ENCODE measurements at places on chromosomes 1 and 21.

DNA sequence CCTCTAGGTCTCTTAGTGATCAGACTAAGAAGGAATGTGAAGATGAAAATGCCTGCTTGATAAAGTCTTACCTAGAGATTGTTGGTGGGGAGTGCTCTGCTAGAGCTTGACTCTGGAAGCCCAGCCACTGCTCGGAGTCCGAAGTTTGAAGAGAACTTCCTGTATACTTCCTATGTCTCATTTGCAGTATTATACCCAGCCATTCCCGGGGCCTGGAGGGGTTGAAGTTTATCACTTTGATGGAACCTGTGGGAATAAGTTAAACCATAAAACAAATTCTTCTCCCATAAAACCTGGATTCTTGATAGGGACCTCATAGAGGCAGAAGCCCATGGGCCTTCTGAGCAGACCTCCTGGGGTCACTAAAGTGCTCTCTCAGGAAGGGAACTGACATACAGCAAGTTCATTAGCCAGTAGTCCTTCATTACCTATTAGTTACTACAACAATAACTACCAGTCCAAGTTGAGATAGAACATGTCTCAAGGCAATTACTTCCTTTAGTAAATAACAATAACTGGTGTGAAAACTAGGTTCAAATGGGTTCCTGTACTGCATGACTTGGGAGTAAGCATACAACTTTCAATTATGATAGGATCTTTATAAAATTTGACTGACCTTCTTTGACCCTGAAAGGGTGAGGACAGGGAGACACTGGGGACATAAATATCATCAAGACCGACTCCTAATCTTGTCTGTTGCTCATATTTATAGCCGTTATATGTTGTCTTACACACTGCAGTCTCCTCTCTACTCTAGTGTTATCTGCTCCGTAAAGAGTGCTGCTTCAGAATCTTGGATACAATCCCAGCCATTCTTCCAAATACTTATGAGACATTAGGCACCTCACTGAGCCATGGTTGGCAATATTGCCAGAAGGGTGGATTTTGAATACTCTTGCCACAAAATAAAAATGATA is at the start of gene OR6N1:
TSS of gene OR6N1 (minus strand) at position 246 of the 917 bp plus-strand sequence. CDS start 5,513 bp downstream, outside the sequence.
- DNase-seq: no peak

DNA sequence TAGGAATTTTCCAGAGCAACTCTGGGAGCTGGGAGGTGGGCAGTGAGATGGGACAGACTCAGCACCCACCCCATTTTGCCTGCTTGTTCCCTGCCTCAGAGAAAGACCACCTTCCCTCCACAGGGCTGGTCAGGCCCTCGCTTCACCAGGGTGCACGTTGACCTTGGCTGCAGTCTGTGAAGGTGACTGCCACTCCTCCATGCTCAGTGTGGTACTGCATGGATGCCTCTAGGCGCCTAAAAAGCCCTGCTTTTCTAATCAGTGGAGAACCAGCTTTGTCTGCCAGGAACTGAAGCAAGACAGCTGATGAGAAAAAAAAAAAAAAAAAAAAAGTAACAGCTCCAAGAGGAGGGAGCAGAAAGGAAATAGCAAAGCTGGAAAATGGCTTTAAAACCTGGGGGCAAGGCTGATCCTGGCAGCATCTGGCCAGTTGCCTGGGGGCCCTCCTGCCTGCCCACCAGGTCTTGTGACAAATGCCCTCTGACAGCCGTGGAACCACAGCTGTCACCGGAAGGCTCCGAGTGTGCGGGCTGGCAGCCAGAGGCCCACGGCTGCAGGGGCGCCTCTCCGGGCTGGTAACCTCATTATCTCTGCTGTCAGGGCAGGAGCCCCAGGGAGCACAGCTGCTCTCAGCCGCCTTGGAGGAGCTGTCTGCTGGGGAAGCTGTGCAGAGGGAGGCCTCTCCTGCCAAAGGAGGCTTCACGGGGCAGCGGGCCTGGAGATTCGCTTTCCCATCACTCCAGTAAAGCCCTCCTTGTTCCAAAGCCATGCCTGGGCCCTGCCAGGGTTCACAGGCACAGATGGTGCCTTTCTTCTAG is 13.7 kb downstream of the KIAA1614 start:
- DNase-seq: no peak

DNA sequence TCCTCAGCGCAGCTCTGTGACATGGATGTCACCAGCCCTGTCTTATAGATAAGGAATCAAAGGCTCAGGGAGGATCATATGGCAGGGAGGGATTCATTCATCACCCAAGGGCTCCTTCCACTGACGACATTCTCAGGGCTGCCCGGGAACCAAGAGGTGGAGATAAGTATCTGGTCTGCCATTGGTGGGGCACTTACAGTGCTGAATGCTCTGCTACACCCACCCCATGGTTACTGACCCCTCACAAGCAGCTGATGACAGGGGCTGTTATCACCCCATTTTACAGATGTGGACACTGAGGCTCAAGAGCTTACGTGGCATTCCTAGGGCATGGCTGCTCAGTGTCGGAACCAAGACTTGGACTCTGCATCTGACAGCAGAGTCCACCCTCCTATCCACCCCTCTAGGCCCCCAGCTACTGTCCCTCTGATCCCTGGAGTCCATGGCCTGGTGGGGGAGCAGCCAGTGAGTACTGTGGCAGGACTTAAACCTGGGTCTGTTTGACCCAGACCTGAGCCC is 155.1 kb downstream of the PTPRU start:
- no peak for DNase-seq

GRCh38 chr1:169698976-169699375 is 12.4 kb downstream of the SELL start:
- DNase-seq: no peak

DNA sequence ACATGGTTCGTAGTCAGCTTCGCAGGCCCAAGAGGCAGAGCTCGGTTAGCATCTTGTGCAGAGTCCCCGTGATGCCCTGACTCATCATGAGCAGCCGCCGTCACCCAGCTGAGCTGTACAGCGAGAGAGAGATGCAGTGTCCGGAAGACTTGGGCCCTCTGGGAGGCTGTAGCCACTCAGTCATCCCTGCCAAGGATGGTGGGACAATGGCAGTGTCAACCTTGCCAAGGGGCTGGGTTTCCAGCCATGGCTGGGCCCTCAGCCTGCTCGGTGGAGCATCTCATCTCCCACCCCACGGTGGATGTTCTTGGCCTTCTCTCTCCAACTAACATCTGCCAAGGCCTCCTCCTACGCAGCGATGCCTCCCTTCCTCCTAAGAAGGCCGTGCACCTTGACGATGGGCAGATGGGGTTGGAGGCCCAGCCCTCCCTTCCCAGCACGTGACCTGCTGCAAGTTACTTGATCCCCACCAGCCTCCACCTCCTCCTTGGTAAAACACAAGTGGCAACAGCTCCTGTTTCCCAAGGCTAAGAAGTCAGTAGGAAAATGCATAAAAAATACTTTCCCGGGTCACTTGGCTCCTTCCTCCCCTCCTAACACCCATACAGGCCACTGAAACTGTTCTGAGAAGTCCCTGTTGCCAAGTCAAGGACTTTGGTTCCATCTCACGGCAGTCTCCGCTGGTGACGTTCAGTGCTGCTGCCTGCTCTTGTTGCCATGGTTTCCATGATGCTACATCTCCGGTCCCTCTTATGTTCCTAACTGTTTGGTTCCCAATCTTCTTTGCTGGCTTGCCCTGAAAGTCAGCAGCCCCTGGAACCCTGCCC is 384.7 kb upstream of the VAMP3 start:
- no peak for DNase-seq

DNA sequence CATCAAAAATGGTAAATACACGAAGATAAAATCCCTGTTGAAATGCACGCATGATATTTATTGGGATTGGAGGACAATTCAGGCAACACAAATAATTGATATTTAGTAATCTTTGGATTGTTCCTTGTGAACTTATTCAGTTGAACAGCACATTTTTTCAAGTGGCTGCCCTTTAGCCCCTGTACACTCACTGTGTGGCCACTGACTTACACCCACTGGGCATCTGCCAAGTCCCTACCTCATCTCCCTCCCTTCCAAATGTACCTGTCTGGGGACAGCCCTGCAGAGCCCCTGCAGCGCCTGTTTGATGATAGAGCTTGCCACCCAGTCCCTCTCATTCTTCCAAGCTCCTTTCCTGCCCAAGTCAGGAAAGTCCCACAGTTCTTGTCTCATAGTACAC is 154.3 kb downstream of the GLUL start:
- DNase-seq: no peak

- no peak for DNase-seq
Measured at GRCh38 chr1:154427173-154428139, 22.3 kb downstream of the IL6R start.

DNA sequence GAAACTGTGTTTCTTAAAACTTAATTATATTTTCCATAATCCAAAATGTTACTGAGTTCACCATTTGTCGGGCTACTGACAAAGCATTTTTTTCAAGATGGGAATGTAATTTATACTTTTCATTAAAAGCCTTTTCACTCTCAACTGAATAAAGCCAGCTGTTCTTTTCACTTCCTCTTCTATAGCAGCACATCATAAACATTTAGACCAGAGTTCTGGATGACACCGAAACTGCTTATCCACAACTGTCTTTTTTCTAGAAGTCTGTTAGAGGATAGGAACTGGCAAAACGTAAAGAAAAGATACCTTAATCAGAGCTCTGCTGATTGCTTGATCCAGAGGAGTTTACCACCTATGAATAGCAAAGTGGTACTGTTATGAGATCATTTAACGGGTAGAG is 594.7 kb downstream of the ADGRL2 start:
- DNase-seq: no peak

DNA sequence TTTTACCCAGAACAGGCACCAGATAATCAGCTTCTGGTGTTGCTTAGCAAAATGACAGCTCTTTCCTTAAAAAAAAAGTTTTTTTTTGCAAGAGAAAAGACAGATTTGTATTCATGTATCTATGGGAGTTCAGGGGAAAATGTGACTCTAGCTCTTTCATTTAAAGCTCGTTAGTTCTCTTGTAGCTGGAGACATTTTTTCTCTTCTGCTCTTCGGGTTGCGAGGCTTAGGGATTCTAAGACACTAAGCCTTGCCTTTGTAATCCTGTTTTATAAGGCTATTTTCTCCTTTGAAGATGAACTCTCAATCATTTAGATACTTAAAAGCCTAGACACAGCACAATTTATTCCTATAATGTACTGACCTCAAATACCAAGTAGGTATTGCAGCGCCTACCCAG is 40.3 kb upstream of the EDARADD start:
- DNase-seq: no peak

DNA sequence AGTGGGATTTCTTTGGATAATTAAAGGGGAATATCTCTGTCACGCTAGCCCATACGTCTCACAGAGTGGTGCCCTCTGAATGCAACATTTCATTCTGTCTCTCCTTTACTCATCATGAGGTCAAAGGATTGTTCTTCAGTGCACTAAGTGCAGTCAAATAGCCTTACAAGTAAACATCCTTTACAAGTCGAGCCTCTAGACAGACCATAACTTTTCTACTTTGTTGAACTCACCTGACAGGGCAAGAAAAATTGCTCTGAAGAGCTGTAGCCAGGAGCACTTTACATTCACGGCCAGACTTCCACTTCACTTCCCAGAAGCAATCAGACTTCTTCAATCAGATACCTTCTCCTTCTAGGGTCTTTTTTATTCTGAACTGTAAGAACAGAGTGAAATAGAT is 768.0 kb upstream of the TMPRSS15 start:
- DNase-seq: no peak

- DNase-seq: no peak
Measured at GRCh38 chr1:55718758-55719671, 503.9 kb upstream of the USP24 start.

- DNase-seq: no peak
Measured at GRCh38 chr21:35321322-35322200, 272.5 kb upstream of the RUNX1 start.

DNA sequence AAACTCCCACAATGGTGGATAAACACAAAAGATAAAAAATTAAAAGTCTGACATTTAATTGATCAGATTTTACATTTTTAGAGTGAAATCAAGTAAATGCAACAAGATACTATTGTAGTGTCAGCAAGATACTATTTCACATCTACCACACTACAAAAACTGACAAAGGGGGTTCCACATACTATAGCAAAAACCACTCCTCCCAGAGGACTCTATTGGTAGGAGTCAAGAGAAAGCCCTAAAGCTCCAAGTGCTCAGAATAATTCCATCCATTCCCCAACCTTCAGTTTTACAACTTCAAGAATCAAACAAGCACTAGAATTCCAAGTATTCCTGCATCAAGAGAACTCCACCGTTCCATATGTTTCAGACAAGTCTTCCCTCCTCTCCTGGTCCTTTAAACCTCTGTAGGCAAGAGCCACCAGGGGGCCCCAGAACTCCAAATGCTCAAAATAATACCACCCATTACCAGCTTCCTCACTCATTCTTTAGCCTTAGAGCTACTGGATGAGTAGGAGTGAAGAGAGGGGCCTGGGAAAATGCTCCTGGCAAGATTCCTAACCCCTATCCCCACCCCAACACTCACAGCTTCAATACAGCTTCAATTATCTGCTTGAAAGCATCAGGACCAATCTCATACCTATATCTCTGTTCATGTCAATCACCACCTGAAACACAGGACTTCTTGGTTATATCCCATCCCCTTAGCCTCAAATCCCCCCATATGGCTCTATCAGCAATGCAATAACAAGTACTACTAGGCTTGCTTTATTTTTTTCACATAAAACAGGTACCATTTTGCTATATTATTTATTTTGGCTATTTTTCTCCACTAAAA is 9.9 kb downstream of the TOR1AIP2 start:
- DNase-seq: peak; percentile 25

DNA sequence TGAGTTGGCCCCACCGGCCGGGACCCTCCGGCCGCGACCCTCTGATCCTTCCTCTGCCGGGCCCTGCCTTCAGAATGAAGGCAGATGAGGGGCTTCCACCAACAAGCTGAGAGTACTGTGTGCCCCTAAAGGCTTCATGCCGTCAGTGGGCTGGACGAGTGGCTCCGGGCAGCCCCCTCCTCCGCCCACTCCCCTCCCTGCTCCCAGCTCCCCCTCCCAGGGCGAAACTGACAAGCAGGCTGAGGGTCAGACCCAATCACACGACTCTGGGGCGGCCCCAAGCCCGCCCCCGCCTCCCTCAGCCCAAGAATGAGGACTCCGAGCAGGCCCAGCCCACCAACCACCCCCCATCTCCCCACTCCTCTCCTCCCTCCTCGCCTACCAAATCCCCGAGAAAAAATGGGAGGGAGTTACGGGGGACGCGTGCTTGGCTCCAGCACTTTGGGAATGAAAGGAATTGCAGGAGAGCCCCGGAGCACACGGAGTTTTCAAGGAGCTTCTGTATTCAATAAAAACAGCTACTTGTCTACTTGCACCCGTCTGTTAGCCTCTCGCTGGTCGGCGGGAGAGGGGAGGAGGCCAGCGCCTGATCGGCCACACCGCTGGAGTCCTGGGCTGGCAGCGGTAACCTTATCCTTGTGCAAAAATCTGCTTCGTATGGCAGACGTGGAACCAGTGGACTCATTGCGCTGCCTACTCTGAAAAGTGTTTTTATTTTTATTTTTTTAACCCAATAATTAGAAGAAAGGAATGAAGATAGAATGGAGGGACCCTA is at the start of gene COL11A1:
TSS of gene COL11A1 (minus strand) at position 147 of the 775 bp plus-strand sequence. CDS start 344 bp downstream, outside the sequence.
- no peak for DNase-seq

DNA sequence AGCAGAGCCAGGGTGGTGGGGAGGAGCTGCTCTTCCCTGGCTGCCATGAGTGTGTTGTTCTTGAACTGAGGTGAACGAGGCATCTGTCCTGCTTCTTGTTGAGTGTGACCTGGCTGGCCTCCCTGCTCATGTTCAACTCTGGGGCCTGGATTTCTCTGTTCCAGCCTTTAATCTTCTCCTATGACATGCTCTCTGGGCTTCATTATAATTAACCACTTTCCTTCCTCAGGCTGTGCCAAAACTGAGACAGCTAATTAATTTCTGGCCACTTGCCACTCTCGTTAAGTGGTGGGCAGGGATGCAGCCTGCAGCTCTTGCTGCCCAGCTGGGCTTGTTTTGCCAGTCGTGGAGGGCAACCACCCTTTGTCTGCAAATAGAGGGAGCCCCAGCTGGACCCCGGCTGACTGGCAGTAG is 23.3 kb downstream of the OPRD1 start:
- DNase-seq: no peak

- DNase-seq: no peak
Measured at GRCh38 chr1:82695443-82695842, 894.7 kb downstream of the ADGRL2 start.
